ENCODE measurements at places on chromosomes 4 and X.

- DNase-seq, result no peak
Observed at GRCh38 chr4:46484881-46485280, 95.0 kb upstream of the GABRA2 start.

- no peak for DNase-seq
Observed at GRCh38 chr4:912548-913279, 19.4 kb downstream of the GAK start.

DNA sequence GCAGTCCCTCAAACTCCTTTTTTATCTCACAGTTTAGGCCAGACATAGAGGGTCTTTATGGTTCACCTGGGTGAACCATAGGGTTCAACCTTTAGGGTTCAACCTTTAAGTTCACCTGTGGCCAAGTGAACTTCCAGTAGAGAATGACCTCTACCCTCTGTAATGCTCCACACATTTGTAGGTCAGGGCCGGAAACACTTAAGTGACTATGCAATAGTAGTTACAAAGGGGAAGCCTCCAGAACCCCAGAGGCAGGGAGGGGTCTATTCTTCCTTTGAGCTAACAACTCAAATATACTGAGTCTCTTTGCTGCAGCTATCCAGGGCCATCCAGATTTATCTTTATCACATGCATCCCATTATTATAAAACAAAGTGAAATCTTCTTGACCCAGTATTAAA is 100.0 kb downstream of the LARP1B start:
- no peak for DNase-seq

- DNase-seq, result no peak
Observed at GRCh38 chrX:30212172-30212571, 3.2 kb upstream of the MAGEB2 start.

Data from T-helper 2 cell (primary cell).